ENCODE measurements at places on chromosomes 6 and 20.

GRCh38 chr20:54062812-54063280 lies 7.5 kb downstream of the BCAS1 start:
- DNase-seq = peak; percentile 67

DNA sequence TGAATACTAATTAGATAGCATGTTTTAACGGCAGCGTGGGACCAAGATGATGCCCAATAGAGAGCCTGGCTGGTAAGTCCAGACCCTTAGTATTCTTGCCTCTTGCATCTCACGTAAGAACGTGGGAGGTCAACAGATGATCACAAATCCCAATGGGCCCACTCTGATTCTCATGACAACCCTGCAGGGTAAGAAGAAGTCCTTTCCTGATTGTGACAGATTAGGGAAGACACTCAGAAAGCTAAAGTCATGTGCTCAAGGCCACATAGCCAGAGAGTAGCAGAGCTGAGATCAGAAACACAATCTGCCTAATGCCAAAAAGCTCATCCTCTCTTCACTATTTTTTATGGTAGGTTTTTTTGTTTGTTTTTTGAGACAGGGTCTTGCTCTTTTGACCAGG lies 103.8 kb downstream of the RALGAPA2 start:
- no peak for DNase-seq

DNA sequence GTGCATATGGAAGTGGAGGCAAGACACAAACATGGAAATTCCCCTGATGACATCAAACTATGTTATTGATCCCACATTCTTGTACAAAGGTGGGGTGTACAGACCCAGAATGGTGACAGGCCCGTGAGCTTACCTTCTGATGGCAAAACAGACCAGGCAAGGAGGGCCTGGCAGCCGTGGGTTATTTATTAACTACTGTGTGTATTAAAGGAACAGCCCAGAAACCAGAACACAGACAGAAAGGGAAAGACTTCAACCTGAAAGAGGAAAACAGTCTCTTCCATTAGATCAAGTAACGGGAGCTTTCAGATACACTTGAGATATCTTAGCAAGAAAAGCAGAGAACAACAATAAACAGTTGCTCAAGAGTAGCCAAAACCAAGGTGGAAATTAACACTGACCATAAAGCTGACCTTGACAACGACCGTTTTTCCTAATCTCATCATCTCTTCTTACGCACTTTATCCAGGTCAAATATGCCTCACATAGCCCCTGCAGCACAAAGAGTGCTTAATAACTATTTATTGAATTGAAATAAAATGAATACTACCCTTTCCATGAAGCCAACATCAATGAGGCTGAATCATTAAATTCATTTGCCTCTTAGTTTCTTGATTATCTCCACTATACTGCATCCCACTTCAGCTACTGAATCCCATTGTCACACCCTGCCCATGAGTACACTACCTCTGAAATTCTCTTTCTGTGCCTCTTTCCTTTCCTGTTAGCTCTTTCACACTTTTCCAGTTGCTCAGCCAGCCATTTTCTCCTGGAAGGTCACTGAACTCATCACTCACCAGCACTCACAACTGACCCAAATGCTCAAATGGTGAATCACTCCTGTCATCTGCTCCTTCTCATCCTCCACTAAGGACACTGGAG lies 67.4 kb downstream of the MOXD1 start:
- DNase-seq = peak; percentile 89

GRCh38 chr6:163132050-163132750 lies 282.3 kb upstream of the QKI start:
- no peak for DNase-seq

GRCh38 chr20:47768016-47768824 lies 17.1 kb downstream of the SULF2 start:
- no peak for DNase-seq

- no peak for DNase-seq
These were observed 230.1 kb downstream of the SAMD5 start for GRCh38 chr6:147738516-147739162.

GRCh38 chr6:167020206-167020605 lies 21.0 kb downstream of the CEP43 start:
- no peak for DNase-seq

DNA sequence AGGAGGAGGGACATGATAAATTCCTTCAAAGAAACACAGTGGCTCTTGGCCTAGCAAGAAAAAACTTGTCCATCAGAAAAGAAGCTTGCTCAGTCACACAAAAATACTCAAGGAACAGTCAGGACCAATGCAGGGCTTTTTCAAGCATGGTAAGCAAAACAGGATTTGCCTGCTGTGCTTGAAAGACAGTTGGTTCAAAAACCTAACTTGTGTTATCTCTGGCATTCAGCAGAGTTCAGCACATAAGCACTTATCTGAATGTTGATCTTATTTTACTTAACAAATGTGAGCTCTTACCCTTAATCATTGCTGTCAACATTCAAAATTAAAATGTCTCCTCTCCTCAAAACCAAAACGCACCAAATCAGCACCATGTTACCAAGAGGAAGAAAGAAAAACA lies 38.3 kb downstream of the ATG5 start:
- DNase-seq = no peak

DNA sequence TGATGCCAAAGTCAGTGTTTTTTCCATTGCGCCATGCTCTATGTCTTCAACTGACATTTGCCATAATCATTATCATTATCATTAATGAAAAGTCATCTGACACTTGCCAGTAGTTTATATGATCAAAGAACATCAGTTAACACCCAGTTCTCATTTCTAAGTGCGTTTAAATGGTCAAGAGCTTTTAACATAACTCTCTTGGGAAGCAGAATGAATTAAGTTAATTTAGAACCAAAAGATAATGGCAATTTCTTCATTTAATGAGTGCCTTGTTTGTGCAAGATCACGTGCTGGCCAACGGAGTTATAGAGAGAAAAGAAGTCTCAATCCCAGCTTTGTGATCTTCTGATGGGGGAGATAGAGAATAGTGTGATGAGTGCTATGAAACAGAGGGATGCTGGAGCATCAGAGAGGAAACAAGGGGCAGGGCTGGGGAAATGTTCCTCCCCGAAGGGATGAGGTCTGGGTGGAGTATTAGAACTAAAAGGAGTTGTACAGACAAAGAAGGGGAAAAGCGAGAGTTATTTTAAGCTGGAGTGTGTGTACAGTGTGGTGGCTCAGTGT lies 20.3 kb downstream of the ANKS1A start:
- DNase-seq = no peak

DNA sequence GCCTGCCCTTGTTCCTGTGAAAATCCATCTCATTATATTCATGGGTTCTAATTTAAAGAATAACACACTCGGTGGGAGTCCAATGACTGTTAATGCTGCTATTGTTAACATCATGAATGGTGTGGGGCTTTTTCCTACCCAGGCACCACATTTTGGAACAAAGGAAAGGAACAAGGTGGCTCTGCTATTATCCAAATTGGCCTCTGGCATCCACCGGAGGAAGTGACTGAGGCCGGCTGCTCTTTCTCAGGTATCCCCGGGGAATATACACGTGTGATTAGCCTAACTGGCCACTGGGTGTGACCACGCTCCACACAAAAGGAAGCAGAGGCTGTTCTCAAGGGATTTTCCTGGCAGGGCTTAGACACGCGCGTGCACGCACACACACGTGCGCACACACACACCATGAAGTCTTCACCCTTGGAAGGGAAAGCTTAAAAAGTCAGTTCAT lies 601.2 kb upstream of the ARID1B start:
- DNase-seq = no peak

GRCh38 chr20:40390654-40391053 lies 298.4 kb downstream of the MAFB start:
- no peak for DNase-seq

GRCh38 chr6:109472132-109472995 lies 10.7 kb downstream of the ZBTB24 start:
- DNase-seq = no peak

DNA sequence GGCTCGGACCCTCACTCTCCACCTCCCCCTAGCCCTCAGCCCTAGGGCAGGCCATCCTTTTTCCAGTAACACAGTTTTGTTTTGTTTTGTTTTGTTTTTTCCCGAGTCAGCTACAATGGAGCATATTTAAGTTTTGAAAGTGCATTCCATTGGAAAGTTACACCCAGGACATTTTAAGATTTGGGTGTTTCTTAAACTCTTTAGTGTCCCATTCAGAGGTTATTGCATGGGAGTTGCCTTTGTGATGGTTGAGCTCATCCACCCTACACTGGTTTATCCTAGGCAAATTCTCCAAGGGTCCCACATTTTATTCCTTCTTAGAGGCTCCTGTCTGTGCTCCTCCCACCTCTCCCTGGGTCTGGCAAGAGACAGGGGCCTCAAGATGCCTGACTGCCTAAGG lies 58.9 kb downstream of the THBS2 start:
- DNase-seq = no peak

- DNase-seq = no peak
These were observed 128.6 kb downstream of the UNC5CL start for GRCh38 chr6:40910260-40910893.

DNA sequence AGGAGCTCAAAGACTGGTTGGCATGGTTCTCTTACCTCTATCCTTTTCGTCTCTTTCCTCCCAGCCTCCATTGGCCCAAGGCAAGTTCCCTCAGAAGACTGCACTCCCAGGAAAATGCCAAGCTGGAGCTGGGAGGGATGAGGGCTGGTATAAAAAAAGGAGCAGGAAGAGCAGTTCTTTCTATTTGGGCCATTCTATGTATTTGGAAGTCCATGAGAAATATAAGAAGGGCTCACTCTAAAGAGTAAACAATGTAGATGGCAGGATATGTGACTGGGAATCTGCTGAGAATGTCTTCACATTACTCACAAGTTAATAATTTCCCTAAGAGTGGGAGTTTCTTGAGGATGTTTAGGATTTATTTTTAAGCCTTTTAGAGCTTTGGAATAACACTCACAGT lies 36.6 kb upstream of the ADTRP start:
- DNase-seq = peak; percentile 33

DNA sequence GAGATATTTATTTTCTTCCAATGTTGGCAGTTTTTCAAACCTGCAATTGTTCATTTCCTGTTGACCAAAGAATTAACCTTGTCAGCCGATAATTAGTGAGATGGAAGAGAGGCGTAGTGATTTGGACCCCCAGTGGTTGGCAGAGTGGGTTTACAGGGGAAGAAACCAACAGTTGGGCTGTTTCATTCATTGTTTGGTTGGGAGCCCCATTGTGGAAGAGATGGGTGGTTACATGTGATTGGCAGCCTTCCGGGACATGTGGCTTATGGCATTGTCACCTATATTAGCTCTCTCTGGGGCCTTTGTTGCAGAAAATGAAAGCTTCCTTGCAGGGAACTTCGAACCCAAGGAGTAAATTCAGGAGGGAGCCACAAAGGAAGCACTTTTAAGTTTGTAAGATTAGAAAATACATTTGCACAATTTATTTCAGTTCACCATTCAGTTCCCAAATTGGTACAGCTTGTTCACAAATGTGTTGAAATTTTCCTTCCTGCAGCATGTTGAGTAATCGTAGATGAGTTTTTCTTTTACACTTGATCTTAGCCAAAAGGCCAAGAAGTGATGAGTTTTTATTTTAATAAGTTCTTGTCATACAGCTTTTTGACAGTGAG lies 50.3 kb upstream of the CDKAL1 start:
- DNase-seq = no peak

DNA sequence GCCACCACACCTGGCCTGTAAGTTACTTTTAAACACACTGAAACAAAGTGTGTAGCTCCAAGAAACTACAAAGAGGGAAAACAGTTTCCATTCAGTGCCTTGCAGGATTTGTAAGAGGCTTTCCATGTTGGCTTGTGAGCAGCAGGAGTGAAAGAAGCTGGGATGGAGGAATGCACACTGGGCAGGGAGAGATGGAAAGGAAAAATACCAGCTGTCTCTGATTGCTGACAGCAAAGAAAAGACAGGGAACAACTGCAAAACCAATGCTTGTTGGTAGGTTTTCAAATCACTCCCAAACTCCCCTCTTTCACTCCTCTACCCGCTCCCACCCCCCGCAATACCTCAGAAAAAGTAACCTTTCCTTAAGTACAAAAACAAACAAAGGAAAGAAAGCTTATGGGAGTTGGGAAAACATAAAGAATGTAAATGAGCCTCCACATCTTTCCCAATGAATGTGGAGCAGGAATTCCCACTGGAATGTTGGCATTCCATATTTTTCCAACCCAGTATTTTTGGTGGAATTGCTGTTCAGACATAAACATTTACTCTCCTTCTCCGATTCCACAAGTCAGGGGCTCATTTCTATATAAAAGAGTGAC lies 166.1 kb downstream of the THBS2 start:
- DNase-seq = peak; percentile 54

DNA sequence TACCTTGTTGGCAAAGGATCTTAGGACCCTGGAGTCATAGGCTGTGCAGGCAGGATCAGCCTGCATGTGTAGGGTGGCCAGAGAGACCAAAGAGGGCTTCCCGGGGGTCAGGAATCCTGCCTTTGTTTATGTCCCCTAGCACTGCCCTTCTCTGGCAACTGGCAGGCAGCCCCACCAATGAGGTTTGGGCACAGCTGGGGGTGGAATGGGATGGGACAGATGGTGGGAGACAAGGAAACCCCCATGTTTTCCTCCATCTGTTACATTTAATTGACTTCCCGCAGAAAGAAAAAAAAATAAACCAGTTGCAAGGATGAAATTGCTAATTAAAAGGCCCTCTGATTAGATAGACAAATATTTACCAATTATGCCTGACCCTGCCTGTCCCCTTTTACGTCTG lies 27.6 kb downstream of the CD40 start:
- DNase-seq = no peak

DNA sequence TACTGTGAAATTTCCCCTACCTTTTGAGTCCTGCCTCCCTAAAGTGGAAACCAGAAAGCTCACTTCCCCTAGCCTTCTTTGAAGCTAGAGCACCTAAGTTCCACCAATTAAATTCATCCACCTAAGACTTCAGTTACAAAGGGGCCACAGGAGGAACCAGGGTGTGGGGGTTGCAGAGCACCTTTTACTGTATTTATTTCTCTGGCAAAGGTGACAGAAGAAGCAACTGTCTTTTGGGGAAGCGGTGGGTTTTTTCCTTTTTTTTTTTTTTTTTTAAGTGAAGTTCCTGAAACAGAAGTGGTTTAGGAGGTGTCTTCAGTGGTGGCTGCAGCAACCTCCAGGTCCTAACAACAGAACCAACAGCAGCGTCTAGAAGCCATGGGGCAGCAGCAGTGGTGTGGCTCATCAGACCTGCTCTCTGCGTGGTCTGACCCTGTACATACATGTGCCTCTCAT lies 13.1 kb downstream of the PSMB9 start:
- DNase-seq = no peak

GRCh38 chr6:17998003-17998402 lies 10.6 kb upstream of the KIF13A start:
- DNase-seq = no peak

DNA sequence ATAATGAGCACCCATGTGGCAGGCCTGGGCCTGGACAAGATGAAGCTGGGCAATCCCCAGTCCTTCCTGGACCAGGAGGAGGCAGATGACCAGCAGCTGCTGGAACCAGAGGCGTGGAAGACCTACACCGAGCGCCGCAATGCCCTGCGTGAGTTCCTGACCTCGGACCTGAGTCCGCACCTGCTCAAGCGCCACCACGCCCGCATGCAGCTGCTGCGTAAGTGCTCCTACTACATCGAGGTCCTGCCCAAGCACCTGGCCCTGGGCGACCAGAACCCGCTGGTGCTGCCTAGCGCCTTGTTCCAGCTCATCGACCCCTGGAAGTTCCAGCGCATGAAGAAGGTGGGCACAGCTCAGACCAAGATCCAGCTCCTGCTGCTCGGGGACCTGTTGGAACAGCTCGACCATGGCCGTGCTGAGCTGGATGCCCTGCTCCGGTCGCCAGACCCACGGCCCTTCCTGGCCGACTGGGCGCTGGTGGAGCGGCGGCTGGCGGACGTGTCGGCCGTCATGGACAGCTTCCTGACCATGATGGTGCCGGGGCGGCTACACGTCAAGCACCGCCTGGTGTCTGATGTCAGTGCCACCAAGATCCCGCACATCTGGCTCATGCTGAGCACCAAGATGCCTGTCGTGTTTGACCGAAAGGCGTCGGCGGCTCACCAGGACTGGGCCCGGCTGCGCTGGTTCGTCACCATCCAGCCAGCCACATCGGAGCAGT lies 1.9 kb downstream of the FNDC11 start:
- DNase-seq = no peak
